ENCODE measurements at places on chromosomes 12 and 14.

- no peak overlapping the region for H3K4me3 ChIP-seq
- DNase-seq: no peak
- H3K36me3 ChIP-seq: no peaks in the 10 kb centered on the region
- H3K4me1 ChIP-seq: no peaks in the 10 kb centered on the region
- no peak overlapping the region for H3K27ac ChIP-seq
Observed at GRCh38 chr14:102571043-102571442, 21.4 kb upstream of the RCOR1 start.

- DNase-seq: no peak
- H3K27ac ChIP-seq: peak overlapping the region; percentile 82
- no peaks in the 10 kb centered on the region for H3K36me3 ChIP-seq
- H3K4me1 ChIP-seq: peaks cover 18% of the 10 kb centered on the region
Observed at GRCh38 chr12:42484996-42485395, 104.5 kb downstream of the PRICKLE1 start.

GRCh38 chr14:105070760-105071137 lies 5.5 kb upstream of the GPR132 start:
- no peak for DNase-seq
- H3K4me3 ChIP-seq: no peak overlapping the region
- peaks cover 49% of the 10 kb centered on the region for H3K27me3 ChIP-seq
- H3K36me3 ChIP-seq: no peaks in the 10 kb centered on the region
- no peaks in the 10 kb centered on the region for H3K4me1 ChIP-seq
- no peak overlapping the region for H3K27ac ChIP-seq

DNA sequence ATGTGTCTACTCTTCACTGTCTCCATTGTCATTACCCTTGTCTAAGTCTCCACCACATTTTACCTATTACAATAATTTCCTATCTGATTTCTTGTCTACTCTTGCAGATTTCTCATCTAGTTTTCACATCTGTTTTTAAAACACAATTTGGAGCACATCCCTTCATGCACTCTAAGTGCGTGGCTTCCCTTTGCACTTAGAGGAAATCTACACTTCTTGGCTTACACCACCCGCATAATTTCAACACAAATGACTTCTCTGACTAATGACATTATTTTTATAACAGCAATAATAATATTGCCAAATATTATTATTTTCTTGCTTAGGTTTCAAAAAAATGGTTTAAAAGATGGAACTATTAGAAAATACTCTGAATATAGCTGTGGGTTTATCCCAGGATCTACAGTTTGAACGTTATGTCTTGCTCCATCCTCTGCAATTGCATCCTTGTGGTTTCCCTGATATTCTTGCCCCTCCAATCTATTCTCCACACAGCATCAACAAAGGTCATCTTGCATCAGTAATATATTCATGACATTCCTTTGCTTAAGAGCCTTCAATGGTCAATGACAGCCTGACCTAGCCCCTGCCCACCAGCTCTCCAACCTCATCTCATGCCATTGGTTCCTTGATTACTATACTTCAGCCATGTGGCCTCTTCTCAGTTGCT lies 153.7 kb downstream of the SLC25A21 start:
- no peaks in the 10 kb centered on the region for H3K27me3 ChIP-seq
- DNase-seq: no peak
- H3K4me1 ChIP-seq: no peaks in the 10 kb centered on the region
- no peak overlapping the region for H3K27ac ChIP-seq

- no peaks in the 10 kb centered on the region for H3K4me1 ChIP-seq
- no peak overlapping the region for H3K27ac ChIP-seq
- no peaks in the 10 kb centered on the region for H3K36me3 ChIP-seq
- H3K4me3 ChIP-seq: no peak overlapping the region
- DNase-seq: no peak
Observed at GRCh38 chr14:67170660-67171059, 18.6 kb upstream of the GARIN2 start.

DNA sequence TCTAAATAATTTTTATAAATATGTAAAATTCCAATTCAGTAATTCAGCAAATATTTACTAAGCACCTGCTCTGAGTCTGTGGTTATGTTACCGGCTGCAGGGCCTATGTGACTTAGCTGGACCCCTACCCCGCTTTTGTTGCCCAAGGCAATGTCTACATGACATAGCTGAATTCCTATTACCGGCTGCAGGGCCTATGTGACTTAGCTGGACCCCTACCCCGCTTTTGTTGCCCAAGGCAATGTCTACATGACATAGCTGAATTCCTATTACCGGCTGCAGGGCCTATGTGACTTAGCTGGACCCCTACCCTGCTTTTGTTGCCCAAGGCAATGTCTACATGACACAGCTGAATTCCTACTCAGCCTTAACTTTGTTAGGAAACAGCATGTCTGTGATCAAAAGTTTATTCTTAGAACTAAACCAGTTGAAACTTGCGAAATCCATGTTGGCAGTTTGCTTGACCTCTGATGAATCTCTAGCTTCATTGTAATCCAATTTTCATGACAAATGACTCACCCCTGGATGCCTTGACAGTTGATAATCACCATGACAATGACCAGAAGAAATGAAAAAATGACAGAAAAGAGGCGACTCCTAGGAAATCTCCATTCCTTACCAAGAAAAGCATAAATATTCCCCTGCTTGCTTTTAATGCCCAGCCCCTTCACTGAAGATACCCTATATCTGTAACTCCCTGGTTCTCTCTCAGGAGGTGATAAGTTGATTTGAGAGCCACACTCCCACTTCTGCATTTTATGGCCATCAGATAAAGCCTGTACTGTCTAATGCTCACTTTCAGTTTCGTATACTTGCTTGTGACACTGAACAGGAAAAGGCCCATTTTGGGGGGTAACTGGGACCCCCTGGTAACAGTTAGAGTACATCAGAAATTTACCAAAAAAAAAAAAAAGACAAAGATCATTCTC lies 148.4 kb upstream of the SYT10 start:
- H3K27me3 ChIP-seq: no peaks in the 10 kb centered on the region
- no peak overlapping the region for H3K27ac ChIP-seq
- H3K4me3 ChIP-seq: no peak overlapping the region
- DNase-seq: no peak

GRCh38 chr12:33192226-33192625 lies 247.4 kb downstream of the SYT10 start:
- H3K4me3 ChIP-seq: no peak overlapping the region
- H3K27ac ChIP-seq: no peak overlapping the region
- no peak for DNase-seq
- no peaks in the 10 kb centered on the region for H3K36me3 ChIP-seq
- no peaks in the 10 kb centered on the region for H3K4me1 ChIP-seq

DNA sequence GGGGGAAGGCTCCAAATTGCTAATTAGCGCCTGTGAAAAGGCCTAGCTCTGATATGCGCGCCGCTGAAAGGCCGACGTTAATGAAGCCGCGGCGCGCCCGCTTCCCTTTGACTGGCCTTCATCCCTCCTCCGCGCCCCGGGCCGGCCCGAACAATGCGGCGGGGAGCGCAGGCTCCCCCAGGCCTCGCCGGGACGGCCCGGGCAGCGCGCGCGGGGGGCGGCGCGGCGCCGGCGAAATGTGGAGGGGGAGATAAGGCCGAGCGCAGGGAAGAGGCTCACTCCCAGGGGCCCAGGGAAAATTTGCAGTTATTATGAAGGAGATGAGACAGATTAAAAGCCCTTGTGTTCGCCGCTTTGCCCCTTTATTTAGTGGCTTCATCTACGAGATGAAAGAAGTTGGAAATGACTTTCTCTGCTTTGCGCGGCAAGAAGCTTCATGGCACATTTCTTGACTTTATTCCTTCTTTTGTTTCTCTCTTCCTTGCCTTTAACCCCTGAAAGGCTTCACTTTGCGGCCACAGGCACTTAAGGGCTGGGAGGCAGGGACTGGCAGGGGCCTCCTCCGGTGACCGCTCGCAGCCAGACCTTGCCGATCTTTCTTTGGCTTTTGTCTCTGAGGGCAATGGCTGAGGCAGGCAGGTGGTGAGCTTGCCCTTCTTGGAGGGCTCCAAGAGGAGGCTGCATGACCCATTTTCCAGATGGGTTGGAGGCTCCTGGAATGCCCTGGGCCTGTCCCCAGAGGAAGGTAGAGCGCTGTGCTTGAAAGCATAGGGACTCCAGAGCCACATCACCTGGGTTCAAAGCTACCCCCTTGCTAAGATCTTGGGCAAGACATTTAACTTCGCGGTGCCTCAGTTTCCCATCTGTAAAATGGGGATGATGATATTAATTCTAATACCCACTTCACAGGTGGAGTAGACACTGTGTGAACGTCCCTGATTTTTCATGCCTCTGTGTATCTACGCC lies 12.7 kb upstream of the GPATCH2L start:
- no peak overlapping the region for H3K4me3 ChIP-seq
- H3K36me3 ChIP-seq: no peaks in the 10 kb centered on the region
- H3K27ac ChIP-seq: no peak overlapping the region
- no peak for DNase-seq
- H3K27me3 ChIP-seq: peaks cover 76% of the 10 kb centered on the region
- H3K4me1 ChIP-seq: no peaks in the 10 kb centered on the region

DNA sequence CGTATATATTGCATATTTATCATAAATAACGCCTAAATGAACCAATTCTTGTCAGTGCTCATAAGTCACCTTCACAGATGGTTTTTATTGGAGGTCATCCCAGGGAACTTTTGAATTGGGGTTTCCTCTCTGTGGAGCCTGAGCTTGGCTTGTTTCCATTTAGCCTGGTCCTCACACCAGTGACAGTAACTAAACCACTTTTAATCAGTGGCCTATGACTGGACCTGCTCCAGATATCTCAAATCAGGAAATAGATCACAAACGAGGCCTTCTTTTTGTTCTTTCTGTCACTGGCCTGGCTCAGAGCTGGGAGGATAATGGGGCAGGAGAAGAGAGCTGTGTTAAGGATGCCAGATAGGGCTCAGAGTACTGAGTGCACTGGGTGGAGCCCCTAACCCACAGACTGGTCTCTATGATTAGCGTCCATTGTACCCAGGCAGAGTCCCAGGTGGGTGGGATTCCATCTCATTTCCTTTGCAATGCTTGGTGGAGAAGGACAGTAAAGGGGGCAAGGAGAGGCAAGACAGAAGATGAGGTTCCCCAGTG lies 92.4 kb downstream of the NUAK1 start:
- no peaks in the 10 kb centered on the region for H3K4me1 ChIP-seq
- H3K27ac ChIP-seq: no peak overlapping the region
- no peaks in the 10 kb centered on the region for H3K27me3 ChIP-seq
- no peaks in the 10 kb centered on the region for H3K36me3 ChIP-seq

DNA sequence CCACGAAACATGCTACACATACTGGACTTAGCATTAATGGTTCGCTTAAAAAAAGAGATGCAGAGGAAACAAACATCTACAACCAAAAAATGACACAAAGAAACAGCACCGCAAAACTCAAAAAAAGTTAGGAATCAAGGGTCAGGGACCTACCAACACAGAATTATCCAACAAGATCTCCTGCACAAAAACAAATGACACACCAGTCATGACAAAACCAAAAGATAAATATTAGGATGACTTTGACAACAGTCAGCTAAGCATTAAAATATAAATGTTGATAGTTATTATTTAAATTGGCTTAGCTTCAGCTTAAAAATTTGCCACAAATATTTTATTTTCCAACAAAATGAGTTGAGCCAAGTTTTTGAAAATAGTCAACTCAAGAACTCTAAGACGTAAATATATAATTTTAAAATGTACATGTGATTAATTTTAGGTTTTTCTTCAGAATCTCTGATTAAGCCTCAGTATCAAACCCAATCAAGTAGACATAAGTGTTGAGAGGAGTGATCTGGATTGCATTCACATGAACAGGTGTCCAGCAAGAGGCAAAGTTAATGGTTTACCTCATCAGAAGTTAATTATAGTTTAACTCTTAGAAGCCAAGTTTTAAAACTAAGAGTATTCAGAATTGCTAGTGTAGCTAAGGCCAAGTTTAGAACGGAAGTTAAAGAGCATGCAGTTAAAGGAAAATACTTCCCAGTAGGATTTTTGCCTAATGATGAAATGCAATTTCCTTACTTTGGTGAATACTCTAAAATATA lies 79.9 kb downstream of the HEATR5A start:
- H3K4me3 ChIP-seq: no peak overlapping the region
- no peaks in the 10 kb centered on the region for H3K27me3 ChIP-seq
- peaks cover 20% of the 10 kb centered on the region for H3K4me1 ChIP-seq
- DNase-seq: no peak

- H3K27me3 ChIP-seq: peaks cover 5% of the 10 kb centered on the region
- no peak overlapping the region for H3K27ac ChIP-seq
- DNase-seq: no peak
- no peaks in the 10 kb centered on the region for H3K4me1 ChIP-seq
- H3K36me3 ChIP-seq: no peaks in the 10 kb centered on the region
Observed at GRCh38 chr14:98233656-98234055, 1038.3 kb downstream of the BCL11B start.

DNA sequence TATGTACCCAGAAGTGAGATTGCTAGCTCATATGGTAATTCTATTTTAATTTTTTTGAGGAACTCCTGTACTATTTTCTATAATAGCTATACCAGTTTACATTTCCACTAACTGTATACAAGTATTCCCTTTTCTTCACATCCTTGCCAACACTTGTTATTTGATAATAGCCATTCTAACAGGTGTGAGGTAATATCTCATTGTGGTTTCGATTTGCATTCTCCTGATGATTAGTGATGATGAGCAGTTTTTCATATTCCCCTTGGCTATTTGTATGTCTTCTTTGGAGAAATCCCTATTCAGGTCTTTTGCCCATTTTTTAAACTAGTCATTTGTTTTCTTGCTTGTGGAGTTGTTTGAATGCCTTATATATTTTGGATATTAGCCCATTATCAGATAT lies 121.3 kb downstream of the BBS10 start:
- no peak for DNase-seq
- no peaks in the 10 kb centered on the region for H3K4me1 ChIP-seq
- no peaks in the 10 kb centered on the region for H3K36me3 ChIP-seq
- H3K4me3 ChIP-seq: no peak overlapping the region
- H3K27me3 ChIP-seq: no peaks in the 10 kb centered on the region
- H3K27ac ChIP-seq: no peak overlapping the region

- H3K27ac ChIP-seq: peak overlapping the region; percentile 96
- H3K36me3 ChIP-seq: no peaks in the 10 kb centered on the region
- H3K4me1 ChIP-seq: peaks cover 17% of the 10 kb centered on the region
- peak overlapping the region; percentile 63 for H3K4me3 ChIP-seq
- DNase-seq: peak; percentile 21
Observed at GRCh38 chr12:89523843-89524540, 604 bp downstream of the GALNT4 start.

GRCh38 chr12:690466-690865 lies 27.2 kb upstream of the NINJ2 start:
- no peaks in the 10 kb centered on the region for H3K36me3 ChIP-seq
- no peak for DNase-seq
- no peak overlapping the region for H3K4me3 ChIP-seq

- H3K36me3 ChIP-seq: no peaks in the 10 kb centered on the region
- H3K27ac ChIP-seq: no peak overlapping the region
- H3K4me1 ChIP-seq: no peaks in the 10 kb centered on the region
- H3K27me3 ChIP-seq: no peaks in the 10 kb centered on the region
Observed at GRCh38 chr14:86574051-86574777, 1044.3 kb downstream of the FLRT2 start.

DNA sequence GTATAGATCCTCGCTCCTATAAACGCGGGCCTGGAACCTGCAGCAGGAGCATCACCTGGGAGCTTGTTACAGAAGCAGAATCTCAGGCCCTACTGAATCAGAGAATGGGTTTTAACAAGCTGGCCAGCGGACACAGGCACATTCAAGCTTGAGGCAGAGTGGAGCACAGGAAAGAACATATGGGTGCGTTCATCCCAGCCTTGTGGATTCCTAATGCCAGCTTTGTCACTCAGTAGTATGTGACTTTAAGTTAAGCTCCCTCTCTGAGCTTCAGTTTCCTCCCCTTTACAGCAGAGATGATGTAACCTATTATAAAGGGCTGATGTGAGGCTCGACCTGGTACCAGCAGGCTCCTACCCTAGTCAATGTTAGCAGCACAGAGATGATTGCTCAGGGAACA lies 204.9 kb downstream of the ZFP36L1 start:
- no peak for DNase-seq
- no peak overlapping the region for H3K4me3 ChIP-seq
- H3K27me3 ChIP-seq: no peaks in the 10 kb centered on the region
- peaks cover 24% of the 10 kb centered on the region for H3K4me1 ChIP-seq
